ENCODE measurements at places on chromosomes 11 and 22.

DNA sequence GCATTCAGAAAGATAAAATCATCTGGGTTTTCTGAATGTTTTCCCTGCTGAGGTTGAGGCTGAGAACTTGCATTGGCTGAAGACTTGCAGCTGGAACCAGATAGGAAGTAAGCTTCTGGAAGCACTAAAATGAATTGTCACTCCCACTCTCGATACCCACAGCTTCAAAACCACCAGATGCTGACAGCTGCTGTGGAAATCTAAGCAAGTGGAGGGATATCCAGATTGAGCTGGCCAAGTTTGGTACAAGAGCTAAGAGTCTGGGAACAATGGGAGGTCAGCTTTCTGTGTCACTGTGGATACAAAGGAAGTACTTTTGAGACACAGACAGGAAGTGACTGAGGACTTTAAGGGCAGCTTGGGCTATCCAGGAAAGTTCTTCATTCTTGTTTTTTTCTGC lies 51.3 kb upstream of the CD44 start:
- DNase-seq = no peak

DNA sequence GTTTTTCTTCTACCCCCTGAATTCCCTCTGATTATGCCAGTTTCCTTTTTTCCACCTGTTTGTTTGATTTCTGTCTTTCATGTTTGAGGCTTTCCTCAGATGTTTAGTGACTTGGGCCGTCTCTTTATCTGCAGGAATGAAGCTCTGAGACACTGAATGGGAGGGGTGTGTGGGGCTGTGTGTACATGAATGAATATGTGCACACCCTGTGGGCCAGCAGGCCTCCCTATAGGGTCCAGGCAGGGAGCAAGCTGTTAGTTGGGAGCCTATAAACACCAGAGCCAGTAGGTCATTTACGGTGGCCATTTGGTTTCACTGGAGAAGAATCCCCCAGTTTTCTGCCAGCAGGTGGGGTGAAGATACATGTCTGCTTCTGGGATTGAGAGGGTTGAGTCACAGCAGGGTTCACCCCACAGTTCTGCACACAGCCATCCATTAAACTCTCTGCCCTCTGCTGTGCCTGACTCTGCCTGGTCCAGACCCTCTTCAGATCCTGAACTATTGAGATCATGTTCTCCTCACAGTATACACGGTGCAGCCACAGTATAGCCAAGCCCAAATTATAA lies 34.8 kb downstream of the BARX2 start:
- no peak for DNase-seq

DNA sequence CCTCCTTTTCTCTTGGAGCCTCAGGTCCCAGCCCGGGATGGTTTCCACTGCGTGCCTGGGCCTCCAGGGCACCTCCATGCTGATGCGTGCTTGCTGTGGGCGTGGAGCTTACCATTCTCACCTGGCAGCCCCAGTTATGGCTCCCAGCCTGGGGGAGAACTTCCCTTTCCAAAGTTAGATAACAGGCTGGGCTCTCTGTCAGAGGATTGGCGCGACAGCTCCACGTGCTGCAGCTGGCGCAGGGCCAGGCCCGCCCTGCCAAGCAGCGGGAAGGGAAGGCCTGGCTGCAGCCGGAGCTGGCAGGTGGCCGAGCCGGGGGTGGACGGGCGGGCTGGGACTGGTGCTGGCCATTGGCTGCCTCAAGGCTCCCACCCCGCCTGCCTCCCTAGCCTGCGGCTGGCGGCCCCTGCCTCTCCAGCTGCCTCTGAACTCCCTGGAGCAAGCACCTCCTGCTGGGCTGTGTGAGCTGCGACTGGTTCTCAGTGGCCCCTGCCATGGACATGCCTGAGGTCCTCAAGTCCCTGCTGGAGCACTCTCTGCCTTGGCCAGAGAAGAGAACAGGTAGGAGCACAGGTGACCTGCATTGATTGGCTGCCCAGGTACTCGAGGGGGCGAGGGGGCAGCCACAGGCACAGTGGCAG lies 14.6 kb upstream of the TEF start:
- DNase-seq = peak; percentile 40

DNA sequence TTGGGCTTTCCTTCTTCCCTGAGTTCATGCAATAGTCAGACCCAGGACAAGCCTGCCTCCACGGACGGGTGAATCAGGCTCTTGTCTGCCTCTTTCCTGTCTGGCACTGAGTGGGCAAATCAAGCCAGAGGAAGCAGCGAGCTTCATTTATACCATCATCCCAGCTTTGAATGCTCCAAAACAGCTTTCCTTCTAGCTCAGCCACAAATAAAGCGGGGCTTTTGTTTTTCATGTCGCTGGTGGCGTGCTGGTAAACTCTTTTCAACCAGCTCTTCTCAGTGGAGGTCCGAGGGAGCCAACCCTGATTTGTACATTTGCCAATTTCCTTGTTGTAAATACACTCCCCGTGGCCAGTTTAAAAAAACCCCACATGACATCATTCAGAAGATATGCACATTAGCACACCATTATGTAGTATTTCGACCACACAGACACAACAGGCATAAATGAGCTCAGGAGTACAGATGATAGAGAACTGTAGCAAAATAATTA lies 8.6 kb downstream of the C11orf91 start:
- no peak for DNase-seq

GRCh38 chr11:56932572-56933220 lies 56.0 kb upstream of the OR5AK2 start:
- no peak for DNase-seq

GRCh38 chr11:33168709-33169200 lies 7.5 kb upstream of the CSTF3 start:
- DNase-seq = no peak

GRCh38 chr11:92211576-92212167 lies 12.9 kb upstream of the FAT3 start:
- no peak for DNase-seq

DNA sequence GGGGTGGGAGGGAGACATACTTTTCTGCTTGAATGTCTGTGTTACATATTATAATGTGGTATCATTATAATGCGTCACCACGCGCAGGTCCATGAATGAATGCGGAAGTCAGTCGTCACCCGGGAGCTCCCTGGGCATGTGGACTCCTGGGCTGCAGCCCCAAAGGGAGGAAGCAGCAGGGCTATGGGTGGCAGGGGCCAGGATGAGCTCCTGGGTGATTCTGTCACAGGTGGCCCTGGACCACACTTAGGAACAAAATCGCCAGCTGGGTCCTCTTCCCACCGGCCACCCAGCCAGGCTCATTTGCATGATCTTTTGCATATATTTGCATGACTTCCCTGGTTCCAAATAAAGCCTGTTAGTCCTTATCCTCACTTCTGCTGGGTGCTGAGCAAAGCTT lies 51.2 kb downstream of the KCNJ4 start:
- no peak for DNase-seq

DNA sequence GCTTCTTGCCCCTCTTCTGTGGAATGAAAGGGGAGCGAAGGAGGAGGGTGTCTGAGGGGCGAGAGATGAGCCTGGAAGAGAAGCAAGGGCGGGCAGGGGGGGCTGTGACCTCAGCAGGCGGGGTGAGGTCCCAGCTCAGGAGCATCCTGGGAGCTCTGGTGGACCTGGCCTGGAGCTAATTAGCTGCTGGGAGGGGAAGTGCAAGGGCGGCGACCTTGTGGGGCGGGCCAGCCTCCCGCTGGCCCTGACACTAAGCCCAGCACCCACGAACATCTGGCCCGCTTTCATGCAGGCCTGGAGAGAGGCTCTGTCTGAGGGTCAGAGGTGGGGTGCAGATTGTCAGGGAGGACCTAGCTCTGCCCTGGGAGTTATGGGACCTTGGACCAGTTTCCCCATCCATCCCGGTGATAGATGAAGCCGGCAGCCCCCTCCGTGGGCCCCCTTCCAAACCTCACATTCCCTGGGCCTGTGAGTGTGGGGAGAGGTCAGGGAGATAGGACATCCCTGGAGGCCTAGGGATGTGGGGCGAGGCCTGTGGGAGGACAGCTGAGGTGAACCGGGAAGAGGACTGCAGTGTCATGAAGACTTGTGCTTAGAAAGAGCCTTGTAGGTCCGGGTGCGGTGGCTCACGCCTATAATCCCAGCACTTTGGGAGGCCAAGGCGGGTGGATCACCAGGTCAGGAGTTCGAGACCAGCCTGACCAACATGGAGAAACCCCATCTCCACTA lies 28.5 kb upstream of the CD82 start:
- no peak for DNase-seq

- DNase-seq = no peak
These were observed 117.7 kb downstream of the MRTFA start for GRCh38 chr22:40518840-40519239.

DNA sequence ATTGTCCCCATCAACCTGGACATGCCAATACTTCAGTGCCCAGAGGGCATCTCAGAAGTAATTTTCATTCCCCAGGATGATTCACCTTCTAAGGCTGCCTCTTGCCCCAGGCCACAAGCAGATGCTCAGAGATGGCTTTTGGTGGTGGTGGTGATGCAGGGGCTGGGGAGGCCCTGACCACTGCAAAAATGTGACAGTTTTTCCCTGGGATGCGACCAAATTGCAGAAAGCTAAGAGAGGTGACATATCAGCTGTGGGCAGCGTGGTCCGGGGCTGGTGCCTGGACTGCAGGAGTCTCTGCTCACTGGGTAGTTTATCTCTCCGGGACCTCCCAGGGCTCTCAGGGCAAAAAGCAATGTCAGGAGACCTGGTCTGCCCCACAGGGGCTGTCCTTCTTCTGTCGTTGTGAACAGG lies 39.7 kb upstream of the ACCSL start:
- no peak for DNase-seq

DNA sequence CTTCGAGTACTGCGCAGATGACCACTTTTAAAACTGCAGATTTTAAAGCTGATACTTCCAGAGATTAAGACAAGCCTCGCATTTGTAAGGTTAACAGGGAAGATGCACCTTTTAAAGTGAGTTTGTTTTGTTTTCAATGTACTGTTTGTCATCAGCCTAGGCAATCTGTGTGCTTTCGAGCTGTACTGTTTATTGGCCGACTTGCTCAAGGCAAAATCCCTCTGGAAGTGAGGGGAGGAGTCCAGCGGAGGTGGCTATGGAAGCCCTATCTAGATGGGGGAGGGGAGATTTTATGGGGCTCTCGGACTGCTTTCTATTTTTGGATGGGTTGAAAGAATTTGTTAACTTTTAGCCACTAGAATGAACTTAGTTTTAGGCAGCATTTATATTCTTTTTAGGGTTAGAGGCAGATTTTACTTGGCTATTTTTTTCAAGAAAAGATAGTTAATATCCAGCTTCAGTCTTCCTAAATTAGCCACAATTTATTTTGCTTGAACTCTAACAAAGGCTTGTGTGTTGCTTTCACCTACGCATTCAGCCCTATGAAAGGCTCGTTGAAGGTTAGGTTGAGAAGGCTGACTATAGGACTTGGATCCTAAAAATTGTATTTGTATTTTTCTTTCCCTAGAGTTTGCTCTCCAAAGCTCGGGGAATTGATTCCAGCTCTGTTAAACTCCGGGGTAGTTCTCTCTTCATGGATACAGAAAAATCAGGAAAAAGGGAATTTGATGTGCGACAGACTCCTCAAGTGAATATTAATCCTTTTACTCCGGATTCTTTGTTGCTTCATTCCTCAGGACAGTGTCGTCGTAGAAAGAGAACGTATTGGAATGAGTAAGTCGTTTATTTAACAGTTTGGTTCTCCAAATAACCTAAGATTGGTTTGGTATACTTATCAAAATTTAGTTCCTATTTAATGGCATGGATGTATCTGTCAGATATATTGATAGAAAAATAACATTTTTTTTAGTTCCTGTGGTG lies 2.1 kb downstream of the WEE1 start:
- DNase-seq = no peak

DNA sequence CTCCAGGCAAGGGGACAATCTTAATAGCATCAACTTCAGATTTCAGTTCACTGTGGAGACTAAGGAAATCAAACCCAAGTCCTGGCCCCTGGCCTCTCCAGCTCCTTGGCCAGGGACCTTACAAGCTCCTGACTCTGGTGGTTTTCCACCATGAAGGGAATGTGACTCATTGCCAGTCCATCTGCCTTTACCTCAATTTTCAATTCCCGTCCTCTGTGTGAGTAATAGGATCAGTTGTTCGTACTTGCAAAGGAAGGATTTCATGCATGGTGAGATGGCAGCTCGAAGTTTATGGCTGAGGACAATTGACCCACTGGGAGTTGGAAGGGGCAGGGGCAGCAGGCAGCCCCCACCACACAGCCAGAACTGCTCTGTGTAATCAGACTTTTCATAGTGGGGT lies 42.5 kb downstream of the INSC start:
- DNase-seq = no peak
